LoVo (cell line): ENCODE measurements at places on chromosomes 11 and 22.

DNA sequence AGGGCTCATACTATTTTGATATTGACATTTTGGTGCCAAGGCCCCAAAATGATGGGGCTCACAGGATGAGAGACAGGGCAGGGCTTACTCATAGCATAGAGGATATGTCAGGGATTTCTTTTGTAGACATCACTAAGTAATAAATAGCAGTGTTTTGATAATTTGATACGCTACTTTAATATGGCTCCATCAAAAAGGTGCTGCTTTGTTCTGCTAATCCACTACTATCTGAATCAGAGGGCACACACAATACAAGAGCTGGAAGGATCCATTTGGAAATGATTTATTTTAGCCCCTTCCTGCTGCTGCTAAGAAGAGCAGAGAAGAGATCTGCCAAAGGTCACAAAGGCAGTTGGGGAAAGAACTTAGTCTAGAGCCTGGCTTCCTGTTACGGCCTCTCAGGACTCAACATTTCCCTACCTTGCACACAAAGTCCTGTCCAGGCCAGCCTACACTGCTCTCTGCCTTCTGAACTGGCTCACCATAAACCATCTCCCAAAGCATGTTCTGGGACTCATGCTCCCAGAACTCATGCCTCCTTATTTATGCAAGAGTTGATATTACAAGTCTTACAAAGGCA, 261.3 kb upstream of the ARHGAP20 start:
- DNase-seq = no peak

DNA sequence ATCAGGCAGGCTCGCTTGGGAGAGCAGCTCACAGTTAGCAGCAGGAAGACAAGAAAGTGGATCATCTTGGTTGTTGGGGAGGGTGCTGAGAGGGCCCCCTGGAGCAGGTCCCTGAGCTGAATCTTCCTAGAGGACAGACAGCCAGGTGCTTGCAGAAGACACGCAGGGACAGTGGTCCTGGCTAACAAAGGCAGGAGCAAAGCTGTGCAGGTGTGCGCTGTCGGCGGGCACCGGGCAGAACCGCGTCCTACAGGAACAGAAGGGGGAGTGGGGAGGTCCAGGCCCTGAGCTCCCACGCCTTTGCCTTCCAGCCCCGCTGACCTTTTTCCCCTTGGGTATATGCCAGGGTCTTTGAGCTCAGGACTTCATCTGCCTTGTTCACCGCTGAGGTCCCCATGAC, 30.1 kb upstream of the PARVB start:
- no peak for DNase-seq

- DNase-seq = peak; percentile 91
These were observed 461 bp upstream of the EED start for GRCh38 chr11:86244063-86244521.

DNA sequence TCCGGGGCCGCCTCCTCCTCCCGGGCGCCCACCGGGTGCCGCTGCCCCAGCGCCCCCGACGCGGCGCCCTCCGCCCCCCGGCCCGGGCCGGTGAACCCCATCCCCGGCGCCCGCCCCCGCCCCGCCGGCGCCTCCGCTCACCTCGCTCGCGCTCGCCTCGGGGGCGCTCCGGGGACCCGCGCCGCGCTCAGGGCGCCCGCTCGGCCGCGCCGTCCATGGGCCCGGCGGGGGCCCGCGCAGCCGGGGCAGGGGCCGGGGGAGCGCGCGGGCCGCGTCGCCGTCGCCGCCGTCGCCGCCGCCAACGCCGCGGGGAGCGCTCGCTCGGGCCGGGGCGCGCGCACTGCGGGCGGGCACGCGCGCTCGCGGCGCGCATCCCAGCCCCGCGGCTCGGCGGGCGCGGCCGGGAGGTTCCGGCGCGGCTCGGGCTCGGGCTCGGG, 293 bp downstream of the DUSP8 start:
- DNase-seq = no peak

DNA sequence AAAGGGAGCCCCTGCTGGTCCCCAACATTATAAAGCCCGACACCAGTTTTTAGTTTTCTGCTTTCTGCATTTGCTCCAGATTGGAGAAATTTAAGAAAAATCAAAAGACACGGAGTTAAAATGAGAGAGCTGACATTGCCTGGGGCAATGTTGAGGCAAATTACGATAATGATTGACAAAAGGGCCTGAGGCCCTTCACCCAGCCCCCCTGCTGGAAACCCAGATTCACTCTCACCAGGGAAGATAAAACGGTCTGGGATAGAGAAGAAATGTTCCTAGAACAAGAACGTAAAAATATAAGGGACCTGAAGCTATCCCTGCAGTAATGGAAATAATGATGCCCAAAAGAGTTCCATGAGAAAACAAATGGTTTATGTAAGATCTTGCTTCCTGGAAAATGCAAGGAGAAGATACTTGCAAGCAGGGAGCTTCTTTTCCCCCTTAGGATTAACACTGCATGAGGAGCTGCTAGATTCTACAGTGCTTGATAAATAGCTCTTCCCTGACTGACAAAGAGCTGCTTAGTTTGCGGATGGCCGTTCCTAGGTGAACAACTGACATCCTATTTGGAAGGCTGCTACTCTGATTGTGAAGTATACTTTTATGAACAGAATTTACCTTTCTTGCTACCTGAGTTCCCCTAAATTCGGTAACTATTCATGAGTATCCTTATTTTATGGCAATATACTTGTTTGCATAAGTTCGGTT, 40.6 kb upstream of the GNAZ start:
- DNase-seq = no peak

DNA sequence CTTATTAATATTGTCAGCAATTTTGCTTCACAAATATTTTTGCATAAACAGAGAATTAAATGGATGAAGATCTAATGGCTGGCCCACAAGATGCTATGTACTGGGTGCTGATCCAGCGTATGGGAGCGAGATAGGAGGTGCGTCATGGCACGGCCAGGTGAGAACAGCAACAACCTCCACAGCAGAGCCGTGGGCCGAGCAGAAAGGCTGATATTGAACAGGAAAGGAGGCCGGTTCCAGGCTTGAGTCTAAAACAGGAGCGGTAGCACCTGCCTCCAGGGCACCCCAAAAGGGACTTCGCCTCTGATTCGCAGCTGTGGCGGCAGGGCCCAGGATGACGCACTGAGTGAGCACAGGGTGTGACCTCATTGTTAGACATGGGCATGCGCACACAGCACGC, 1502.1 kb downstream of the TBC1D22A start:
- no peak for DNase-seq

DNA sequence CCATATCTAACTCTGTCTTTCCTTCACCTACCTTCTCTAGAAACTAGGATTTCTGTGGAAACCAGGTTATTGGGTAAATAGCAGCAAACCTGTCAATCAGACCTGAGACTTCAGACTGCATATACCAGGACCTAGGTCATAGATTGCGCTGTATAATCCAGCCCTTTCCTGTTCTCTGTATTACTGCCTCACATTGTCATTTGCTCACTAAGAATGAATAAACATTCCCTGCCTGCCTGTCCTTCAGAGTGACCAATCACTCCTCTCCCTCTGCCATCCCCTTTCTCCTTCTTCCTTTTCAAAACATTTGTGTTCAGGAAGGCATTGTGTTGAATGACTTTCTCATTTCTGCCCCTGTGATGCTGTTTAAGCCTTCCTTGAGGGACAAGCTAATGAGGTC, 14.1 kb upstream of the FZD4 start:
- DNase-seq = no peak
